ENCODE measurements at places on chromosomes 6 and 20.

- DNase-seq: no peak
Observed at GRCh38 chr6:51139950-51140385, 321.3 kb downstream of the TFAP2B start.

DNA sequence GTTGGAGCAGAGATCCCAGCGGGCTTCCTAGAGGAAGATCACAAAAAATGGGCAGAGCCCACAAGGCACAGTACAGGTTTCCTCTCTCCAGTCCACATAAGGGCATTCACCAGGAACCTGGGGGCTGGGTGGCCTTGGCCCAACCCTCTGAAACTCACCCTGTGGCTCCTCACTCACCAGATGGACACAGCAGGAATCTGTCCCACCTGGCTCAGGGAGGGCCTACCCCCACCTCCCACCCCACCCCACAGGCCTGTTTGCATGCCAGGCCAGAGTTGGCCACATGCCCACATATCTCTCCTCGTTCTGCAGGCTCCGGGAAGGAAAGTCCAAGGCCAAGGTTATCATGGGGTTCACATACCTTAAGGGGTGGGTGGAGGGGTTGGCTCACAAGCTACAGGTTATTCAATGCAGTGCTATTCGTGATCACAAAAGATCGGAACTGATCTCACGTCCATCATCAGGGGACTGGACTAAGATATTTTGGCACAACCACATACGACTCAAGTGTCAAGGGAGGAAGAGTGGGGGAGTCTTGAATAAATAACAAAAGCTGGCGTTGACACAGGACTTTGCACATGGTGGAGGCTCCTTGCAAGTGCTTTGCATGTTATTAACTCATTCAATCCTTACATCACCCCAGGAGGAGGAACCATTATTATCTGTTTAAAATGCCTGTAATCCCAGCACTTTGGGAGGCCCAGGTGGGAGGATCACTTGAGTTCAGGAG is 13.0 kb downstream of the RIPOR3 start:
- no peak for DNase-seq

DNA sequence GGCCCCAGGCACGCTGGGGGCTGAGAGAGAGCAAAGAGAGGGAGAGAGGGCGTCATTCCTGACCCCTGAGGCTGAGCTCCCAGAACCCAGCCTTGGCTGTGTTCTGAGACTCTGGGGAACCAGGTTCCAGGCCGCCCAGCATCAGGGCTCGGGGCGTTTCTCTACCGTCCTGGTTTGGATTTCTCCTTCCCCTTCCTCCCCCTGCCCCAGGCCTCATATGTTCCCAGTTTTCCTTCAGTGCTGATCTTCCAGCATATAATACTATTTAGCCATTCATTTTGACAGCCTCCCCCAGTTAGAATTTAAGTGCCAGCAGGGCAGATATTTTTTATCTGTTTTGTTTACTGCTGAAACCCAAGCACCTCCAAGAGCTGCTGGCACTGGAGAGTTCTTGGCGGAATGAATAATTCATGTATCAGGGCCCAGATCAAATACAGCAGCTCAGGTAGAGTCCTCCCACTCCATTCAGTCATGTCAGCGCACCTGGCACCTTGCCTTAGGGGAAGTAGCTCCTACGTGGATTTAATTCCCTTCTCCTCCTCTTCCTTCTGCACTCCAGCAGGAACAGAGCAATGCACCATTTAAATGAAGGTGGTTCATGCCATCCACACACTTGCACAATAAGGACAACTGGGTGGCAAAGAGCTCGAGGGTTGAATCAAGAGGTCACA is 23.4 kb upstream of the FRMD1 start:
- no peak for DNase-seq

DNA sequence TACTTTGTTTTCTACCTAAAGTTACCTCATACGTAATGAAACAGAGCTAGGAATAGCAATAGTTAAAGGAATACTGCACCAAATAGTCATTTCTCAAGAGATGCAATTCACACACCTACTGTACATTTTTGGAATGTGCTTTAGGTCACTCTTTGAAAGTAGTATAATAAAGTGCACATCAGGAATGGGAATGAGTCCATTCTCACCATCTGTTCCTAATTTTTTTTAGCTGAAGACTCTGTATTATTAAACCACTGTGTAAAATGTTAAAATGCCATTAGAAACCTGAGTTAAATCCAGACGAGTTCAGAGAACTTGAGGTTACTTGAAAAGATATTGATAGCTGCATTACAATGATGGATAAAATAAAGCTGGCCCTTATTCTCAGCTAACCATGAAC is 51.9 kb upstream of the EPHA7 start:
- no peak for DNase-seq

DNA sequence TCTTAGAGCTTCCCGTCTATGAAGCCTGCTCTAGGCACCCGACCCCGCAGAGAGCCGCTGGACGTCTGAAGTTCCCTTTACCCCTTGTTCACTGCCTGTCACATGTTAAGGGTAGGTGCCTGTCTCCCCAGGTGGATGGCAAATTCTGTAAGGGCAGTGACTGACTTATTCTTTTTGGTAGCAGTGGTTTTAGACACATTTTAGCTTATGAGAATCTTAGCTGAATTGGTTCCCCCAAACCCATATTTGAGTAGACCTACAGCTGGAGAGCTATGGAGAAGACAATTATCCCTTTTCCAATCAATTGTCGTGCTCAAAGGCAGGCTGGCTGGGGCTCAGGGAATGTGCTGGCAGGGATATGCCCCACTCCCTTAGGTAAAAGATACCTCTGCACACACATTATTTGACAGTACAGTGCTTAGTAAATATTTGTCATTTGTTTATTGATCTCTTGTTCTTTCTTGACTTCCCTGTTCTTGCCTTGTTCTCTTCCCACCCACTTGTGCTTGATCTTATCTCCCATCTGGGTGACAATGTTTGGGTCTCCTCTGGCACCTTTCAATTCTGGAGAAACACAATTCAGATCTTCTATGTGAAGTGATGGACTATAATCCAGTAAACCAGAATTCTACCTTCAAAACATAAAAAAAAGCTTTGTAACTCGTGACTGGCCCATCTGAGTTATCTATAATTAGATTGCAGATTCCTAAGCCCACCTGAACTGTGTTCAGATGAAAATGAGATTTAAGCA is 114.3 kb upstream of the SLC2A12 start:
- no peak for DNase-seq

GRCh38 chr6:111534231-111534751 is 51.3 kb upstream of the REV3L start:
- DNase-seq: peak; percentile 59

GRCh38 chr20:33709905-33710541 is 10.1 kb downstream of the PXMP4 start:
- DNase-seq: no peak

DNA sequence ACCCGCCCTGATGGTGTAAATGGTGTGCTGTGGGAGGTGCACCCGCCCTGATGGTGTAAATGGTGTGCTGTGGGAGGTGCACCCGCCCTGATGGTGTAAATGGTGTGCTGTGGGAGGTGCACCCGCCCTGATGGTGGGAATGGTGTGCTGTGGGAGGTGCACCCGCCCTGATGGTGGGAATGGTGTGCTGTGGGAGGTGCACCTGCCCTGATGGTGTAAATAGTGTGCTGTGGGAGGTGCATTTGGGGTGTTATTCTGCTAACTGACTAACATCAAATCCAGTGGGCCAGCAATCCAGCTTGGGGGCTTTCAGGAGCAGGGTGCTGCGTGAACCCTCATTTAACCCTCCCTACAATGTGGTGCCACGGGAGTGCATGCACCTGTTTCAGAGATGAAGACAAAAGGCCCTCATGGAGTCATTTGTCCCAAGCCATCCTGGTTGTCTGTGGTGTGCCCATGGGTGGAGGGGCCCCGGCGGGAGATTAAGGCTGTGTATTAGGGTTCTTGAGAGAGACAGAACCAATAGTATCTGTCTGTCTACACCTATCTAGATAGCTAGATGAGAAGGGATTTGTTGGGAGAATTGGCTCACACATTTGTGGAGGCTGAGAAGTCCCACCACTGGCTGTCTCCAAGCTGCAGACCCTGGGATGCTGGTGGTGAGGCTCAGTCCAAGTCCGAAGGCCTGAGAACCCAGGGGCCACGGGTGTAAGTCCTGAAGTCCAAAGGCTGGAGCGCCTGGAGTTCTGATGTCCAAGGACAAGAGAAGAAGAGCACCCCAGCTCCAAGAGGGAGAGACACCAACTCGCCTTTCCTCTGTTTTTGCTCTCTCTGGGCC is 39.2 kb downstream of the TMEM242 start:
- DNase-seq: no peak

GRCh38 chr6:83601119-83601518 is 88.8 kb downstream of the PRSS35 start:
- no peak for DNase-seq

DNA sequence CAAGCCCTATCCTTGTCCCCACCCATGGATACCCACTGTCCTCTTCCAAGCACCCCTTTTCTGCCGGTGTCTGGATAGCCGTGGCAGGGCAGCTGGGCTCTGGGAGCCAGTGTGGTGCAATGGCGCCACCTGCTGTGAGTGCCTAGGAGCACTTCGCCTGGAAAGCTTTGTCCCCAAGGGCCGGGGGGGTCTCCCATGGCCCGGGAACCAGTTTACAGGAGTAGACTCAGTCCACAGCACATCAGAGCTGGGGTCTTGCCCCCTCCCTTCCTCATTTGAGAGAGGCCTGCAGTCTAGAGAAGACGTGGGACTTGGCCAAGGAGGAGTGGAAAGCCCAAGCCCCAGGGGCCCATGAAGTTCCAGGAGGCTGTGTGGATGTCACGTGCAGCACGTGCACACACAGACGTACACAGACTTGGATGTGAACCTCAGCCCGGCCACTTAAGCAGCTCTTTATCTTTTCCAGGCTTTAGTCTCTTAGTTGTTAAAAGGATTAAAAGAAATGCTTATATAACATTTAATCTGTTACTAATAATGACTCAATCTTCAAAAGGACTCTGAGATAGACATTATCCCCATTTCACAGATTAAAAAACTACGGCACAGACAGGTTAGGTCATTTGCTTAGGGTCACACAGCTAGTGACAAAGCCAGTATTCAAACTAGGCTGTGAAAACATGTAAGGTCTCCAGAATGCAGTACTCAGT is 40.9 kb upstream of the CDH22 start:
- peak; percentile 60 for DNase-seq

DNA sequence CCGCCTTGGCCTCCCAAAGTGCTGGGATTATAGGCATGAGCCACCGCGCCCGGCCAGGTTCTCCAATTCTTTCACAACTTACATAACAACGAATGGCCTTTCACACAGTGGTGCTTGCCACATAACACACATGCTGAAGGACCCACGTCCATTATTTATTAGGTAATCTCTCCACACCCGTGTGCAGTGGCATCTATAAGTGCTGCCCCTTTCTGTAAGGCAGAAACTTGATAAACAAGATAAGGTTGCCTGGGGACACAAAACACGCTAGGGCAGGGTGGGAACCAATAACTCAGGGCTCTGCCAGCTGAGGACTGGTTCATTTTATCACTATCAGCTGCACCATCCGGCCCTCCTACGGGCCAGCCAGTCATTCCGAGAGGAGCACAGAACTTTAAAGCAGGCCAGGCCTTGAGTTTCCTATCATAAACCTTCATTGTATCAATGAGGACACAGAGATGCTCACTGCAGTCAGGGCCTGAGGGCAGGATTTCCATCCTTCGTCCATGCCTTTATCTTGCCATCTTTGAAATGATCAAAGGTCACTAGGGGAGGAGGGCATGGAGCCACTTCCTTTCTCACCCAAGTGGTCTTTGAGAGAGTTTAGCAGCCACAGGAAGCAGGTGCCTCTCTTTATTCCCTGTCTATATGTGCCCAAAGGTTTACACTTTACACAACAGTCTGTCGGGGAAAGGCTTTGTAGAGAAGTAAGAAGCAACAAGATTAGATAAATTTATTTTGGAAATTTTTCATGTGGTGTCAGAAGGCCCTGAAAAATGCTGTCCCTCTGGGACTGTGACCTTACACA is 37.6 kb downstream of the GPLD1 start:
- DNase-seq: no peak

DNA sequence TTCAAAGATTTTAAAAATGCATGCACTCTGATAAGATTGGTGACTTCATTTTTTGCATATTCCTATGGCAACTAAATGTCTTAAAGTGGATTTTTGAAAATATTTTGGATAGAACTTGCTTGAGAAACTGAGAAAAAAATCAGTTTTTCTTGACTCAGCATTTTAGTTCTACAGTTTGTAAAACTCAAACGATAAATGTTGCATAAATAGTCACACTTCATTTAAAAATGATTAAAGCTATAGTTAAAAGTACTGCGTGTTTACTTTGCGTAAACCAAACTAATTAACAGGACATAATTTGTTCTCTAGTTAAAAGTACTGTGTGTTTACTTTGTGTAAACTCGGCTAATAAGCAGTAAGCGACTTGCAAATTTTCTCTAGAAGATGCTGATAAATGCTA is 28.3 kb upstream of the MEI4 start:
- no peak for DNase-seq

DNA sequence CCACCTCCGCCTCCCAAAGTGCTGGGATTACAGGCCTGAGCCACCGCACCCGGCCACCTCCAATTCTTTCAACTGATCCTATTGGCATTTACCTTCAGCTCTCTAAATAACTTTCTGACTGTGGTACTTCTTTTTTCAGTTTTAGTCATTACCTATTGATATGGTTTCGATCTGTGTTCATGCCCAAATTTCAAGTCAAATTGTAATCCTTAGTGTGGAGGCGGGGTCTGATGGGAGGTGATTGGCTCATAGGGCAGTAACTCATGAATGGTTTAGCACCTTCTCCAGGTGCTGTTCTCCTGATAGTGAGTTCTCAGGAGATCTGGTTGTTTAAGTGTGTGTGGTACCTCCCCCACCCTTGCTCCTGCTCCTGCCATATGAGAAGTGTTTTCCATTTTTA is 140.9 kb downstream of the LPA start:
- DNase-seq: no peak

DNA sequence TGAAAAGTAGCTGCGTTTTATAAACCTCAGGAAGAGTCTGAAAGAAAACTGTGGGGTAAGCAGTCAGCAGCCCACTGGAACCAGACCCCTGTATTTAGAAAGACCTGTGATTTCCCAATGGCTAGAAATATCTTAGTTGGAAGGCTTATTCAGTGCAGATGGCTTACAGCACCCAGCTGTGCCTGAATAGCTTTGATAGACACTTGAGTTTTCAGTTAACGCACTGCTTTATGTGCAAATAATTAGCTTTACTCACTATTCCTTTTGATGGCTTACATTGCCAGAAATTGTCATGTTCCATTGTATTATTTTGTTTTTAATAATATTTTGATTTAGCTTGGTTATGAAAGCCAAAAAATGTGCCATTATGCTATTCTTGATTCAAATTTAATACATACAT is 465.3 kb upstream of the SYNCRIP start:
- DNase-seq: no peak

GRCh38 chr20:58749979-58750378 is 57.4 kb downstream of the NPEPL1 start:
- no peak for DNase-seq

GRCh38 chr6:1581120-1581991 is 28.4 kb upstream of the FOXC1 start:
- peak; percentile 36 for DNase-seq

GRCh38 chr6:114892211-114892610 is 549.4 kb upstream of the HS3ST5 start:
- DNase-seq: no peak
